ENCODE measurements at places on chromosomes 3 and 15.

DNA sequence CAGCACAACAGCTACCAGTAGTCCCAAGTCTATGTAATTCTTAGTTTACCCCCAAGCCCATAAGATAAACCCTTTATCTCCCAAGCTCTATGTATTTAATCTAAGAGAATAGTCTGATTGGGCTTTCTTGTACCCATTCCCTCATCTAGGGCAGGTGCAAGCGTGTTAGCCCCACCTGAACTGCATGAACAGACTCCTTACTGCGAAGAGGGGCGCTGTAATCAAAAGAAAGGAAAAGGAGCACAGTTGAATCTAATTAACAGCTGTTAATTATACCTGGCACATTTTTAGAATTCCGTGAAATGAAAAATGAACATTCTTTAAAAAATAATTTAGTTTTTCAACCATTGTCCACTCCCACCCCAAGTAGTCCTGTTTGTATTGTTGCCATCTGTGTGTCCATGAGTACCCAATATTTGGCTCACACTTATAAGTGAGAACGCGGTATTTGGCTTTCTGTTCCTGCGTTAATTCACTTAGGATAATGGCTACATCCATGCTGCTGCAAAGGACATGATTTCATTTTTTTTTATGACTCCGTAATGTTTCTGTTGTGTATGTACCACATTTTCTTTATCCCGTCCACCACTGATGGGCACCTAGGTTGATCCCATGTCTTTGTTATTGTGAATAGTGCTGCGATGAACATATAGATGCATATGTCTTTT, 26.5 kb upstream of the NEDD4 start:
- no peak for DNase-seq
- H3K4me3 ChIP-seq: no peak overlapping the region
- no peaks in the 10 kb centered on the region for H3K36me3 ChIP-seq

DNA sequence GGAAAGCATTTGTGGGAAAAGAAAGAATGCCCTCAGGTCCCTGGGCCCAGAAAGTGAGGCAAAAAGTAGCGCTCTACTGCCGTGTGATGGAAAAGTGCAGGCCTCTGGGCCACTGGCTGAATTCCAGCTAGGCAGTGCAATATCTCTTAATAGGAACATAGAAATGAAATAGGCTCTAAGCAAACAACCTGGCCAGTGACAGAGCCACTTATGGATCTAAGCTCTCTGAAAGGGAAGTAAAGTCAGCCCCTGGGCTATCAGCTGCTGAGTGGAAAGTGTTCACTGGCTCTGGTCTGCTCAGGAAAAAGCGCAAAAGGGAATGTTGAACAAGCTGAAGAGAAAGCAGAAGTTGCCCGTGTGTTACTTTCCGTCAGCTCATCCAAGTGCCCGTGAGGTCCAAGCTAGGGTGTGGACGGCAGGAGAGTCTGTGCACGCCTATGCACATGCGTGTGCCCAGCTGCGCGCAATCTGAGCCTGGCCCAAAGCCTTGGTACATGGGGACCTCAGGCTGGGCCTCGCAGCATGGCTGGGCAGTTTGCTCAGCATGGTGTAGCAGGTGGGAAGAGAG, 74.0 kb upstream of the RAD18 start:
- DNase-seq: peak; percentile 32
- H3K4me1 ChIP-seq: no peaks in the 10 kb centered on the region
- no peaks in the 10 kb centered on the region for H3K27me3 ChIP-seq
- no peaks in the 10 kb centered on the region for H3K36me3 ChIP-seq

DNA sequence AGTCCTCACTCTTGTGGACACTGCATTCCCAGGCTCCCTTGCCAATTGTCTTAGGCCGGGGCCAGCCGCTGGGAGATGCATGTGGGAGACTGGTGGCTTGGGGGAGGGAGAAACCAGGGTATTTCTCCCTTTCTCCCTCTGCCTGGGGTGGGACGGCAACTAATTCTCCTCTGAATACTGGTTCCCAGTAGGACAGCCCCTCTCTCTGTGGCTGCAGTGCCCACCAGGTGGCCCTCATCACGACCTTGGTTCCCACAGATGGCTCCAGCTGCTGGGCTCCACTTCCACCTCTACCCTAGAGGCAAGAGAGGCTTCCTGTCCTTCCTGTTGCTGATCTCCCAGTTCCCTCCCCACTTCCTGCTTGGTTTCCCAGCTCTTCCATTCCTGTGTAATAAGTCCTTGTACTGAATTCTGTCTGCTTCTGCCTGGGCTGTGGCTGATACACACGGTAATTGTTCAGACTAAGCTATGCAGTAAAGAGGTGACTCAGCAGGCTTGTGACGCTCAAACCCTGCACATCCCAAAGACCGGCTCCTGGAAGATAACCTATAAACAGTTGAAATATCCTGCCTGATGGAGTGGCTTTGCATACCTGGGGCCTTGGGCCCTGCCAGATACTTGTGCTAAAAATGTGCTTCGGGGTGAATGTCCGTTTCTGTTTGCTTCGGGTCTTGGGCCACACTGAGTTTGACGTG, 20.4 kb upstream of the COPG1 start:
- peaks cover 17% of the 10 kb centered on the region for H3K4me1 ChIP-seq
- no peaks in the 10 kb centered on the region for H3K36me3 ChIP-seq
- no peaks in the 10 kb centered on the region for H3K27me3 ChIP-seq
- H3K27ac ChIP-seq: no peak overlapping the region
- no peak overlapping the region for H3K4me3 ChIP-seq

DNA sequence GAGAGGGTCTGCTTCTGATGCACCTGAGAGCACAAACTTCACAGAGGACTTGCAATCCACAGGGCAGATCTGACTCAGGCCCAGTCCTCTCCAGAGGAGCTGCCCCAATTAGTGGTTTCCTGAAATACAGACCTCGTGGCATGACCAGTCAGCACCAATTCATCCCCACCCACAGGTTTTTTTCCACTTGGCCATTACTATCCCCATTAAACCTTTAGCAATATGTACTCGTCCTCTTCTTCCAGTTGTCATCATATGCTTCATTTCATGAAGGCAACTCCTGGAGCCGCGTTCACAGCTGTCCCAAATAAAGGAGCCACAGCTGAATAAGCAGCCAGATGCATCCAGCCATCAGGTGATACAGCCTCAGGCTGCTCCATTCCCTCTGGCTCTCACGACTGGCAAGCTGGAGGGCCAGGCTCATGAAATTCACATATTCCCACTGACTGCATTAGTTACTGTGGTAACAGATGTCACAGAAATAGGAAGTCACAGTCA, 163.1 kb downstream of the FMN1 start:
- peak; percentile 31 for DNase-seq
- H3K27ac ChIP-seq: no peak overlapping the region

- no peak overlapping the region for H3K4me3 ChIP-seq
- H3K27me3 ChIP-seq: no peaks in the 10 kb centered on the region
- H3K36me3 ChIP-seq: no peaks in the 10 kb centered on the region
- DNase-seq: no peak
- H3K4me1 ChIP-seq: no peaks in the 10 kb centered on the region
Observed at GRCh38 chr3:176737480-176738110, 459.7 kb downstream of the TBL1XR1 start.

DNA sequence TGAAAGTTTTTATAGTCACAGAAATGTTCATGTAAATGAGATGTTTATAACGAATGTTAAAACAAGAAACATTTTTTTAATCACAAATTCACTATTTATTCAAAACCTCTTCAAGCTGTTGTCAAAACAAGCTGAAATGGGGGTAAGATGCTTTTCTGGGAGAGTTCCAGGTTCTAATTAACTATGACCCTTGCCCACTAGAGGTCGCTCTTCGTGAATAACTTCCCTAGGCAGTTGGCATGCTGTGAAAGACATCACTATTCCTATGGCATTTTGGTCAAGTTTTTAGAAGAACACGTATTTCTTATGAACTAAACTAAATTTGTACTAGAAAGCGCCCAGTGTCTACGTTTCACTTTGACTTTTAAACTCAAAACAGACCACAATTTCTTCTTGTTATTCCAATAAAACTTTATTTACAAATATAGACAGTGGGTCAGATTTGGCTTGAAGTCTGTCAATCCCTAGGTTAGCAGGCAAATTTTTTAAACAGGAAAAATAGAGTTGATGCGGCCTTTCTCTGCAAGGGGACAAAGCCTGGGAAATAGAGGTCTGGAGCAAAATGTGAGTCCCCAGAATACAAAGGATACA, 62.8 kb upstream of the CMTM8 start:
- no peaks in the 10 kb centered on the region for H3K27me3 ChIP-seq
- H3K4me1 ChIP-seq: peaks cover 6% of the 10 kb centered on the region
- H3K4me3 ChIP-seq: no peak overlapping the region
- DNase-seq: peak; percentile 56
- H3K36me3 ChIP-seq: no peaks in the 10 kb centered on the region
- H3K27ac ChIP-seq: no peak overlapping the region

DNA sequence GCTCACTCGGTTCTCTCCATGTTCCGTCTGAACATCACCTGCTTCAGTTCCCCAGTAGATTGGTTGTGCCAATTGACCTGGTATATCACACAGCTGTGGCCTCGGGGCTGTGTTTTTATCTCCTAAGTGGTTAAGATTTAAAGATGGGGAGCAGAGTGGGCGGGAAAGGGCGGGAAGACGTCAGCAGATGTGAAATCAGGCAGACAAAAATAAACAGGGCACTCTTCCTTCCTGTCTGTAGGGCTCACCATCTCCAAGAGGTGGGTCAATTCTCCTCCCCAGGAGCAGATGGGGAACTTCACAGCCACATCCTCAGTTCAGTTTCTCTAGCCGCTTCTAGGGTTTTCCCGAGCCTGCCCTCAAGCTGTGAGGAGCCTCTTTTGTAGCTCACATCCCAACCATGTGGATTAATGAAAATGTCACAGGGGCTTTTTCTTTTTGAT, 26.8 kb upstream of the LIMD1 start:
- no peak for DNase-seq
- H3K27me3 ChIP-seq: no peaks in the 10 kb centered on the region
- H3K4me1 ChIP-seq: no peaks in the 10 kb centered on the region
- H3K4me3 ChIP-seq: no peak overlapping the region
- no peaks in the 10 kb centered on the region for H3K36me3 ChIP-seq
- no peak overlapping the region for H3K27ac ChIP-seq

DNA sequence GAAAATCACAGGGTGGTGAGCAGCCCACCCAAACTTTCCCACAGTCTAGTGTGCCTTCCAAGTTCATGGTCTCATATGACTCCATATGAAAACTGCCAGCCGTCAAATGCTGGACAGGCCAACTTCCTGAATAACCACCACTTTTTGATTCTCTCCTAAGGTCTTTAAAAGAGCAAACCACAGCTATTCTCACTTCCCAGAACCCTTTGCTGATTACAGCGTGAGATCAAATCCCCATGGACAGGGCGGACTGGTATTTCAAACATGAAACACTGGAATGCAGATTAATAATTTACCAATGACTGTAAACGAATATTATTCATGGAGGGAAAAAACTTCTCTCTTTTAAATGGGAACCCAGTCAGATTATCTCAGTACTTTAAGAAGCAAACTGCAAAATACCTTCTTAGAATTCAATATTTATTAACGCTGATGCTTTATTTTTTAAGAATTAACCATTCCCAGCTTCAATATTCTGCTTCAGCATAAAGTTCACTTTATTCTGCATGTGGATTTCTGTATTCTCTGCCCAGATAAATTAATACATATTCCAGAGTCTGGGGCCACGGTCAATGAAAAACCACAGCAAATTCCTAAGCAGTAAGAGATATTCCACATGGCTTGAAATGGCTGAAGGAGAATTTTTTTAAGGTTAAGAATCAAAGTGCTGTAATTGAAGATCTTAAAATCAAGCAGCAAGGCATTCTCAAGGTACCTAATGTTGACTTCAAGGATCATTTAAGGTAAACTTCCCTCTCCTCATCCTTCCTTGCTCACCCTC, 42.9 kb downstream of the MYO1E start:
- H3K36me3 ChIP-seq: no peaks in the 10 kb centered on the region
- peaks cover 25% of the 10 kb centered on the region for H3K4me1 ChIP-seq
- DNase-seq: peak; percentile 55
- no peaks in the 10 kb centered on the region for H3K27me3 ChIP-seq

DNA sequence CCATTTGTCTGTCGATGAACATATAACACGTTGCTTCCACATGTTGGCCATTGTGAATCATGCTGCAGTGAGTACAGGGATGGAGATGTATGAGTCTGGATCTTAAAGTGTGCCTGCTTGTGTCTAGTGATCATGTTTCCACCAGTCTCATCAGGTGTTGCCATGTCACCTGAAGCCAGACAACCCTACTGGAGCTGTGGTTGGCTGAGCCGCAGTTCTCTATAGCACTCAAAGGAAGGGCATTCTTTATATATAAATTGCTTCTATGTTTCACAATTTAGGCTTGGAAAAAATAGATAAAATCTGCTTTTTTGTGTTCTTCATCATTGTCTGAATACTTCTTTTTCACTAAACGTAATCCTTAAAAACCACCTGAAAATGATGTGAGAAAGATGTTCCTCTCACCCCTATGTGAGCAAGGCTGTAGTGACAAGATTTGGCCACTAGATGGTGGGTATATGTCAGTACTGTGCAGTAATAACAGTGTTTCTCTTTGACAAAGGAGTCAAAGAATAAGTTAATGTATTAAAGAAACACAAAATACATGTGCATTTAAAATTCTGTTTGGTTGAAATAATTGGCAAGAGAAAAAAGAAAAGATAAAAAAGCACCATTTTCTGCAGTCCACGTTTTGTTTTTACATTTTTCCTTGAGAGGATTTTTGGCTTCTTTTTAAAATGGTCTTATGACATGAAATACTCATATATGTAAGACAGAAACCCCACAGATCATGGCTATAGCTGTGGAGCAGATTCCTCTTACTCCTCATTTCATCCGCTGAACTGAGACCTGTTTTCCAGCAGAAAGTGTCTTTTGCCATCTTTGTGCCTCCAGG, 394.5 kb upstream of the DPPA4 start:
- no peak overlapping the region for H3K4me3 ChIP-seq
- peak; percentile 62 for DNase-seq
- H3K27me3 ChIP-seq: no peaks in the 10 kb centered on the region
- no peak overlapping the region for H3K27ac ChIP-seq

- no peaks in the 10 kb centered on the region for H3K36me3 ChIP-seq
- H3K27me3 ChIP-seq: no peaks in the 10 kb centered on the region
- no peak overlapping the region for H3K4me3 ChIP-seq
- no peak for DNase-seq
- no peaks in the 10 kb centered on the region for H3K4me1 ChIP-seq
Observed at GRCh38 chr3:150365132-150365604, 42.9 kb upstream of the TSC22D2 start.

DNA sequence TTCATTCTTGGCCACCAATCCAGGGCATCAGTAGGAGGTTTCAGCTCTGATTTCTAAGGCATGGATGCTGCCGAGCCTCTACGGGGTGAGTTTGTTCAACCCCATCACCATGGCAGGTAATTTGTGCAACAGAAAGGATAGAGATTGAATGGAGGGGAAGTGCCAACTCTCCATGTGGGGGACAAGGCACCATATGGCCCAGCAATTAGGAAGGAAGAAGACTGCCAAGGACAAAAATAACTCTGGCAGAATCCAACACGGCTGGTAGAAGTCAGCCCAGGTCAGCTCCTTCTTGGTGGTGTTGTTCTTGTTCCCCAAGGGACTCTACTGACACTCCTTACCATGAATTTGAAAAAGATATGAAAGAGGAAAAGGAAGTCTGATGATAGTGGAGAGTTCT, 503.9 kb downstream of the MAGI1 start:
- DNase-seq: no peak
- no peaks in the 10 kb centered on the region for H3K4me1 ChIP-seq
- H3K36me3 ChIP-seq: no peaks in the 10 kb centered on the region
- no peak overlapping the region for H3K27ac ChIP-seq
- H3K4me3 ChIP-seq: no peak overlapping the region

GRCh38 chr15:32117122-32117521, 86.8 kb downstream of the CHRNA7 start:
- H3K36me3 ChIP-seq: no peaks in the 10 kb centered on the region
- no peak overlapping the region for H3K4me3 ChIP-seq
- DNase-seq: no peak
- H3K4me1 ChIP-seq: peaks cover 9% of the 10 kb centered on the region
- no peak overlapping the region for H3K27ac ChIP-seq

GRCh38 chr15:80934761-80935221, 54.8 kb downstream of the MESD start:
- no peaks in the 10 kb centered on the region for H3K27me3 ChIP-seq
- no peaks in the 10 kb centered on the region for H3K36me3 ChIP-seq
- H3K4me3 ChIP-seq: no peak overlapping the region
